ENCODE measurements at places on chromosomes 4 and X. TPM values are rescaled to one million over a fixed set of nuclear protein-coding genes. Genes with fewer than 3 reads are reported as not detected.

The STOX2 gene
- total RNA-seq: 3.0 TPM

The CENPVL1 gene
- total RNA-seq: not detected

The UPF3B gene
- total RNA-seq: 19.9 TPM

The SEPTIN11 gene
- total RNA-seq: 37.1 TPM

The TEX13D gene
- total RNA-seq: not detected

The TMPRSS11D gene
- not detected for total RNA-seq

The ARHGAP24 gene
- 3.3 TPM for total RNA-seq

The GLUD2 gene
- 3.1 TPM for total RNA-seq

The CPLX1 gene
- 0.62 TPM for total RNA-seq

The TRIM2 gene
- 0.69 TPM for total RNA-seq

The BMP3 gene
- total RNA-seq: not detected

The FOXR2 gene
- not detected for total RNA-seq

The CT45A2 gene
- not detected for total RNA-seq

The HOPX gene
- not detected for total RNA-seq

The DIPK2B gene
- total RNA-seq: not detected

The ABRAXAS1 gene
- total RNA-seq: 4.7 TPM

The TNIP3 gene
- total RNA-seq: 0.22 TPM

The COL4A6 gene
- total RNA-seq: 17.1 TPM

The ZIC3 gene
- not detected for total RNA-seq

The SFRP2 gene
- not detected for total RNA-seq

The DKK2 gene
- total RNA-seq: not detected

The ETDB gene
- total RNA-seq: not detected

The GPR173 gene
- total RNA-seq: not detected

The ZNF280C gene
- total RNA-seq: 3.2 TPM

The BANK1 gene
- 0.70 TPM for total RNA-seq

The OGT gene
- 44.1 TPM for total RNA-seq

The SLC16A2 gene
- total RNA-seq: 24.3 TPM

The ATP11C gene
- 12.5 TPM for total RNA-seq

The XAGE1A gene
- total RNA-seq: 36.0 TPM

The ARMCX1 gene
- 0.68 TPM for total RNA-seq
